Upper lobe of right lung (tissue), 1 donor: ENCODE measurements at places on chromosomes 13 and 19.

- no peak overlapping the region for H3K27ac ChIP-seq
- H3K4me3 ChIP-seq, result no peak overlapping the region
- DNase-seq, result no peak
- no peaks in the 10 kb centered on the region for H3K36me3 ChIP-seq
These were observed 4.8 kb upstream of the ALOX5AP start for GRCh38 chr13:30730526-30730925.

- no peaks in the 10 kb centered on the region for H3K27me3 ChIP-seq
- H3K27ac ChIP-seq, result peak overlapping the region; percentile 71
- H3K36me3 ChIP-seq, result no peaks in the 10 kb centered on the region
- no peak for DNase-seq
These were observed 72.2 kb downstream of the KCTD15 start for GRCh38 chr19:33868788-33869412.

- peaks cover 29% of the 10 kb centered on the region for H3K4me1 ChIP-seq
- H3K4me3 ChIP-seq, result peak within 1 kb of the TSS; percentile 91
- DNase-seq, result peak; percentile 98
- H3K27ac ChIP-seq, result peak within 1 kb of the TSS; percentile 80
These were observed at the start of gene GIPC1 for GRCh38 chr19:14496029-14496833. GIPC1 (minus strand) TSS chr19:14496127; CDS start chr19:14482976, 13,151 bp downstream.

- H3K4me3 ChIP-seq, result no peak overlapping the region
- H3K27ac ChIP-seq, result no peak overlapping the region
- H3K36me3 ChIP-seq, result no peaks in the 10 kb centered on the region
- no peaks in the 10 kb centered on the region for H3K4me1 ChIP-seq
- H3K27me3 ChIP-seq, result no peaks in the 10 kb centered on the region
- no peak for DNase-seq
These were observed 88.1 kb downstream of the TSC22D1 start for GRCh38 chr13:44487989-44488388.

DNA sequence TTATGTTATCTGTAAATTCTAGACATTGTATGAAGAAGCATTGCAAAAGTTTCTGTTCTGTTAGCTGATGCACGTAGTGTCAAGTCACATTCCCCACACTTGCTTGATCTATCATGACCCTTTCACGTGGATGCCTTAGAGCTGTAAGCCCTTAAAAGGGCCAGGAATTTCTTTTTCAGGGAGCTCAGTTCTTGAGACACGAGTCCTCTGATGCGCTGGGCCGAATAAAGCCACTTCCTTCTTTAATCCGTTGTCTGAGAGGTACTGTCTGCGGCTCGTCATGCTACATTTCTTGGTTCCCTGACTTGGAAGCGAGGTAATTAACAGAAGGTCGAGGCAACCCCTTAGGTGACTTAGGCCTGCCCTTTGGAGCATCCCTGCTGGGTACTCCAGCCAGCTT is 5.8 kb downstream of the ZNF816 start:
- peaks cover 42% of the 10 kb centered on the region for H3K36me3 ChIP-seq
- no peaks in the 10 kb centered on the region for H3K27me3 ChIP-seq
- peaks cover 9% of the 10 kb centered on the region for H3K4me1 ChIP-seq
- H3K4me3 ChIP-seq, result no peak overlapping the region

GRCh38 chr13:77425705-77426104 is 98.8 kb upstream of the MYCBP2 start:
- no peak for DNase-seq
- H3K36me3 ChIP-seq, result no peaks in the 10 kb centered on the region

- DNase-seq, result no peak
- peak overlapping the region; percentile 24 for H3K27ac ChIP-seq
- H3K4me1 ChIP-seq, result peaks cover 8% of the 10 kb centered on the region
These were observed 12.2 kb downstream of the WIZ start for GRCh38 chr19:15437355-15438123.

- no peaks in the 10 kb centered on the region for H3K27me3 ChIP-seq
- no peak overlapping the region for H3K27ac ChIP-seq
- no peaks in the 10 kb centered on the region for H3K4me1 ChIP-seq
- H3K4me3 ChIP-seq, result no peak overlapping the region
- H3K36me3 ChIP-seq, result no peaks in the 10 kb centered on the region
These were observed 513.0 kb upstream of the KLF12 start for GRCh38 chr13:74647211-74647610.

DNA sequence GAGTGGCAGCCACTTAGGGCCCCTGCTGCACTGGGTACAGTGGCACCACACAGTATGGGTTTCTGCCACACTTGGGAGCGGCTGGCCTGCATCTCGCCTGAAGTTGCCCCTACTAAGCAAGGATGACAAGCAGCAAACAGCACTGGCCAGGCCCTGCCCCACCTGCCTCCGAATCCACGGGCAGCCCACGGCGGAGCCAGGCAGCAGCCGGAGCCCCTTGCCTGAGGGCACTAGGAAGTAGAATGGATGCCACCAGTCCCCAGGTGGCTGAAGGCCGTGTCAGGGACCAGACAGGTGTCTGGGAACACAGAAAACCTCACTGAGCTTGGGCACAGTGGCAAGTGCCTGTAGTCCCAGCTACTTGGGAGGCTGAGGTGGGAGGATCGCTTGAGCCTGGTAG is 19.4 kb downstream of the MLLT1 start:
- peaks cover 53% of the 10 kb centered on the region for H3K36me3 ChIP-seq
- no peak for DNase-seq
- no peak overlapping the region for H3K4me3 ChIP-seq
- H3K27me3 ChIP-seq, result no peaks in the 10 kb centered on the region

- no peak overlapping the region for H3K27ac ChIP-seq
- no peak overlapping the region for H3K4me3 ChIP-seq
- no peaks in the 10 kb centered on the region for H3K27me3 ChIP-seq
- DNase-seq, result no peak
- no peaks in the 10 kb centered on the region for H3K4me1 ChIP-seq
- peaks cover 24% of the 10 kb centered on the region for H3K36me3 ChIP-seq
These were observed 1.9 kb downstream of the HNRNPA1L2 start for GRCh38 chr13:52644108-52644507.

- H3K27me3 ChIP-seq, result no peaks in the 10 kb centered on the region
- H3K4me3 ChIP-seq, result peak overlapping the region; percentile 43
- DNase-seq, result no peak
- no peaks in the 10 kb centered on the region for H3K36me3 ChIP-seq
- H3K27ac ChIP-seq, result peak overlapping the region; percentile 92
These were observed 67.8 kb downstream of the RASA3 start for GRCh38 chr13:114064450-114065140.

- no peak for DNase-seq
- peak overlapping the region; percentile 2 for H3K4me3 ChIP-seq
- no peaks in the 10 kb centered on the region for H3K4me1 ChIP-seq
- H3K27me3 ChIP-seq, result no peaks in the 10 kb centered on the region
These were observed 34.2 kb downstream of the RXFP2 start for GRCh38 chr13:31773538-31773937.

DNA sequence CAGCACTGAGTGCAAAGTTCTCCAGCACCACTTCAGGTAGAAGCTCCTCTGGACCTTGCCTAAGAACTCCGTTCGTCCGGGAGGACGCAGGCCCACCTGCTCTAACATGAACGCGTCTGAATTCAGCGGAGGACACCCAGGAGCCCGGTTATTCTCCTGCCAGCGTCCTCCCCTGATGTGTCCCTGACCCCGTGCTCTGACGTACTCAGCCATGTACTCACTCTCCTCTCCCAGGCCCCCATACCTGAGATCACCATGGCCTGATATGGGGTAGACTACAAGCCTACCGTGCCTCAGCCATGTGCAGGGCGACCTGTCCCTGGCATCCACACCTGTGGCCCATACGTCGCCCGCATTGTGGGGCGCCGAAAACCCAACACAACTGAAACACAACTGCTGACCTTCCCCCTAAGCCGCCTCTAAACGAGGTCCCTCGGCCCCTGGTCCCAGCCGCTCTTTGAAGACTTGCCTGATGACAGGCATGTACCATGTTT is 744 bp upstream of the ZNF584 start:
- H3K36me3 ChIP-seq, result no peaks in the 10 kb centered on the region
- H3K27me3 ChIP-seq, result no peaks in the 10 kb centered on the region
- peak overlapping the region; percentile 88 for H3K27ac ChIP-seq
- peak; percentile 67 for DNase-seq

- no peaks in the 10 kb centered on the region for H3K36me3 ChIP-seq
- no peak for DNase-seq
- H3K27me3 ChIP-seq, result peaks cover 23% of the 10 kb centered on the region
- no peak overlapping the region for H3K4me3 ChIP-seq
- H3K4me1 ChIP-seq, result peaks cover 22% of the 10 kb centered on the region
- peak overlapping the region; percentile 25 for H3K27ac ChIP-seq
These were observed 2.7 kb upstream of the RUBCNL start for GRCh38 chr13:46389457-46390451.

GRCh38 chr19:12792853-12793289 is 1.6 kb downstream of the JUNB start:
- peak overlapping the region; percentile 100 for H3K27ac ChIP-seq
- DNase-seq, result no peak
- no peaks in the 10 kb centered on the region for H3K36me3 ChIP-seq
- peak overlapping the region; percentile 88 for H3K4me3 ChIP-seq

DNA sequence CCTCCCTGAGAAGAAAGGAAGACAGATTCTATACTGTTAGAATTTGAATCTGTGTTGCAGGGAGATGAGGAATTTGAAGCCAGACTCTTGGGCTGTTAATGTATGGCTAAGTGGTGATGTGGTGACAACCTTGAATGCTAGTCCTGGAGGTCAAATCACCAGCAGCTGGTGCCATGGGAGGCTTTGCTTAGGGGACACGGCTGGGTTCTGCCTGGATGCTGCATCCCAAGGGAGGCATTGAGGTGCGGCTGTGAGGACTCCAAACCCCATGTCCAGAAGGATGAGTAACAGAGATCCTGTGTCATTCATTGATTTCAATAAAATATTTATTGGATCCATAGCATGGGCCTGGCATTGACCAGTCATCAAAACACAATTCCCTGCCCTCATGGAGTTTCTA is 42.3 kb downstream of the RFX2 start:
- peaks cover 50% of the 10 kb centered on the region for H3K4me1 ChIP-seq
- peak overlapping the region; percentile 91 for H3K27ac ChIP-seq

DNA sequence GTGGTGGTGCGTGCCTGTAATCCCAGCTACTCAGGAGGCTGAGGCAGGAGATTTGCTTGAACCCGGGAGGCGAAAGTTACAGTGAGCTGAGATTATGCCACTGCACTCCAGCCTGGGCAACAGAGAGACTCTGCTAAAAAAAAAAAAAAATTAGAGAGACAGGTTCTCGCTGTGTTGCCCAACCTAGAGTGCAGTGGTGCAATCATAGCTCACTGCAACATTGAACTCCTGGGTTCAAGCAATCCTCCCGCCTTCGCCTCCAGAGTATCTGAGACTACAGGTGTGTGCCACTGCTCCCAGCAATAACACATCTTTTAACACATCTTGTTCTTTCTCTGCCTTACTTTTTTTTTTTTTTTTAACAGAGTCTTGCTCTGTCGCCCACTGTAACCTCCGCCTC is 32.7 kb downstream of the CLEC17A start:
- no peaks in the 10 kb centered on the region for H3K27me3 ChIP-seq
- H3K27ac ChIP-seq, result no peak overlapping the region
- no peaks in the 10 kb centered on the region for H3K36me3 ChIP-seq
- DNase-seq, result no peak
- H3K4me1 ChIP-seq, result no peaks in the 10 kb centered on the region

DNA sequence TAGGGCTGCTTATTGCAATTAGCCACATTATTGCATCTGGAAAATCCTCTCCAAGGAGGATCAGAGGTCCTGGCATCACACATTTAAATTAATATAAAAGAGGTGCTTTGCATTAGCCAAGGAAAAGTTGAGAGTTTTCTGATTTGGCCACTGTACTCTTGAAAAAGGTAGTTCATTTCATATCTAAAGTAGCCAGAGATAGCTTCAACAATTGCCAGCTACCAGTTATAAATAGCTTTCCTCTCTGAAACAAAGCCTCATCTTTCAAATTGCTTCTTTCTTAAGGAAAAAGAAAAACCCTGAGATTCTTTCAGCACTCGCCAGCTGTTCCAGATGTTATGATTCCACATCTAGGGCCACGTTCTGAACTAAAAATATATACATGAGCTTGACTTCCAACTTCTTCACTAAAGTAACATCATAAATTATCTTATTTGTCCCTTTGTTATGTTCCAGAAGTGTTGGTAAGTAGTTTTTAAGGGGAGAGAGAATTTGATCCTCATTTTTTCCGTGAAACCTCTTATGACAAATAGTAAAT is 69.6 kb downstream of the ERCC5 start:
- no peak for DNase-seq
- H3K27ac ChIP-seq, result no peak overlapping the region

DNA sequence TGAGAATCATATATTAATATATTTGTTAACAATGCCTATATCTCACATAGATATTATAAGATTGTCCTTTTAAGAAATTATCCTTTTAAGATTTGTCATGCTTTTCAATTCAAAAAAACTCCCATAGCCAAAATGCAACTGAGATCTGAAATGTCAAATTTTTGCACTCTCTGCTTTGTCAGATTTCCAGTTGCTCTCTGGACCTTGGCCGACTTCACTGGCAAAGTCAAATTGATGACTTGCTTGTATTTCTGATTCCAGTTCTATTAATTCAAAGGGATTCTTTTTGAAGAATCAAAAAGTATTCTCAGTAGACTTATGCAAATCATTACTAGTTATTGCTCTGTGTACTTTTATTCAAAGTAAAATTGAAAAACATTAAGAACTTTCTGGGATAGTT is 101.2 kb upstream of the SCEL start:
- H3K36me3 ChIP-seq, result no peaks in the 10 kb centered on the region
- DNase-seq, result no peak
- H3K4me1 ChIP-seq, result no peaks in the 10 kb centered on the region
- H3K27ac ChIP-seq, result no peak overlapping the region

DNA sequence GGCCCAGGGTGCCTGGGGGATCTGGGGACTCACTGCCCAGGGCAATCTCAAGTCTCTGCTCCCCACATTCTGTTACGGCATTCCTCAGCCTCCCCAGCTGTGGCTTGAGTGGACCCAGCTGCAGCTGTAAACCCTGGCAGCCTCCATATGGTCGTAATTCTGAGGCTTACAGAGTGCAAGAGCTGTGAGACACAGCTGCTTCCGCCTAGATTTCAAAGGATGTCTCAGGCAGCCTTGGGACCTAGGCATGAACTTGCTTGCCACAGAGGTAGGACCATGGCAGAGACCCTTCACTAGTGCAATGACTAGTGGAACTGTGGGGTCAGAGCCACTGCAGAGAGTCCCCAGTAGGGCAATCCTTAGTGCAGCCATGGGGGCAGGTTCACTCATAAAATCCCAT is 297.5 kb downstream of the ENOX1 start:
- H3K4me1 ChIP-seq, result no peaks in the 10 kb centered on the region
- no peak overlapping the region for H3K4me3 ChIP-seq
- no peak for DNase-seq
- H3K36me3 ChIP-seq, result no peaks in the 10 kb centered on the region

GRCh38 chr13:100269837-100270236 is 180.9 kb downstream of the PCCA start:
- H3K27me3 ChIP-seq, result no peaks in the 10 kb centered on the region
- H3K4me1 ChIP-seq, result no peaks in the 10 kb centered on the region

- no peaks in the 10 kb centered on the region for H3K27me3 ChIP-seq
- H3K4me3 ChIP-seq, result no peak overlapping the region
- DNase-seq, result no peak
- no peak overlapping the region for H3K27ac ChIP-seq
- H3K4me1 ChIP-seq, result no peaks in the 10 kb centered on the region
- peaks cover 66% of the 10 kb centered on the region for H3K36me3 ChIP-seq
These were observed 14.6 kb downstream of the AP3D1 start for GRCh38 chr19:2136796-2137195.

- no peak overlapping the region for H3K4me3 ChIP-seq
- H3K27ac ChIP-seq, result no peak overlapping the region
- H3K36me3 ChIP-seq, result no peaks in the 10 kb centered on the region
- DNase-seq, result no peak
- no peaks in the 10 kb centered on the region for H3K27me3 ChIP-seq
These were observed 253.8 kb downstream of the KLF12 start for GRCh38 chr13:73880365-73880764.
